ENCODE measurements at places on chromosomes 5 and 9.

GRCh38 chr9:137465720-137466388 is 6.7 kb upstream of the NSMF start:
- DNase-seq = no peak

DNA sequence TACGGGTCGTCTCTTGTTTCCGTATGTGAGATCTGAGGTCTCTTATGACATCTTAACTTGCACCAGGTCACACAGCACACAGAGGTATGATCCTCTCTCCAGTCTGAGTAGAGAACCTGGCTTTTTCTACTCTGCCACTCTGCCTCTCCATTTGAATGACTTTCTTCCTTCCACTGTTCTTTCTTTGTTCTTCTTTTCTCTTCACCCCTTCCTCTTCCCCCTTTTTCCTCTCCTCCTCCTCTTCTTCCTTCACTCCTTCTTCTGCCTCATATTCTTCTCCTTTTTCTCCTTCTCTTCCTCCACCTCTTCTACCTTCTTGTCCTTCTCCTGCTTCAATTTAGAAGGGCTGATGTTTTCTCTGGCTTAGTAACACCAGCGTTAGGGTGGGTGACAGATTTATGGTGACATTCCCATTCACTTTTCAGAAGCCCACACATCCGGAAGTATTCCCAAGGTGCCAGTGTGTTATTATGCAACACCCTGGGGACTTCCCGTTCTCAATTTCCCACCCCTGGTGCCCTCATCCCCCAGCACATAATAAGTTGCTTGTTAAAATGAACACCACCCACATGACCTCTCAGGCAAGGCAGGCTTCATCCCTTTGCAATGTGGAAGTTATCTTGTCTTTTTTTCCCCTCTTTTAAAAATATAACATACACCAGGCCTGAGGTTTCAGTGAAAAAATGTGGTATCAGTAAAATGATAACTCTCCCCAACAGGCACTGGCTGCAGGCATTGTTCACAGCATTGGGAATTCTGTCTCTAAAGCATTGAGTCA is 122.0 kb downstream of the PAPPA start:
- DNase-seq = no peak

GRCh38 chr5:169081000-169081724 is 219.8 kb downstream of the SLIT3 start:
- no peak for DNase-seq

DNA sequence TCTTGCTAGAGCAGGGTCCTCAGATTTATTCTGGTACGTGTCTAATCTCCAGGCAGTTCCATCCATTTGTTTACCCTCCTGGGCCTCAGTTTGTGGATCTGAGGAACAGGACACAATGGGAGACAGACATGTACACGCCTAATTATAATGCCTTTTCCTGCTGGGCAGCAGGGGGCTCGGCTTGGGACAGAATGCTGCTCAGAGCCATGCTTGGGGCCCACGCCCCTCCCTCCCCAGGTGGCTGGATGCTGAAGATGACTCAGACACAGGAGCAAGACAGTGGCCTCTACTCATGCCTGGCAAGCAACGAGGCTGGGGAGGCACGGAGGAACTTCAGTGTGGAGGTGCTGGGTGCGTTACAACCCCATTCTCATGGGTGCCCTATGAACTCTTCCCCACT is 72.7 kb upstream of the ASS1 start:
- no peak for DNase-seq

GRCh38 chr5:63025679-63026078 is 447.1 kb downstream of the LRRC70 start:
- no peak for DNase-seq

DNA sequence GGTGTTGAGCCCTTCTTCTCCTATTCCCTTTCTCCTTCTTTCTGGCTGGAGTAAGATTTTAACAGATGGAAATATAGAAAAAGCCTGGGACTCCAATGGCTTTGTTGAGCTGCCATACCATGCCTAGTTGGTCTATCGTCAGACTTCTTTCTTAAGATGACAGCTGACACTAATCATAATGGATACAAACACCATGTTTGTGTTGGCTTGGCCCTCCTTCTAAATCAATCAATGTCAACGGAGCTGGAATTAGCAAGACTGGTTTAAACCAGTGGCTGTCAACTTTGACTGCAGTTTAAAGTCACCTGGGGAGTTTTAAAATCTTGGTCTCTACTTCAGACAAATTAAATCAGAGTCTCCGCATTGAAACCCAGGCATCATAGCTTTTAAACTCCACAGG is 264.5 kb upstream of the PRR16 start:
- DNase-seq = no peak

DNA sequence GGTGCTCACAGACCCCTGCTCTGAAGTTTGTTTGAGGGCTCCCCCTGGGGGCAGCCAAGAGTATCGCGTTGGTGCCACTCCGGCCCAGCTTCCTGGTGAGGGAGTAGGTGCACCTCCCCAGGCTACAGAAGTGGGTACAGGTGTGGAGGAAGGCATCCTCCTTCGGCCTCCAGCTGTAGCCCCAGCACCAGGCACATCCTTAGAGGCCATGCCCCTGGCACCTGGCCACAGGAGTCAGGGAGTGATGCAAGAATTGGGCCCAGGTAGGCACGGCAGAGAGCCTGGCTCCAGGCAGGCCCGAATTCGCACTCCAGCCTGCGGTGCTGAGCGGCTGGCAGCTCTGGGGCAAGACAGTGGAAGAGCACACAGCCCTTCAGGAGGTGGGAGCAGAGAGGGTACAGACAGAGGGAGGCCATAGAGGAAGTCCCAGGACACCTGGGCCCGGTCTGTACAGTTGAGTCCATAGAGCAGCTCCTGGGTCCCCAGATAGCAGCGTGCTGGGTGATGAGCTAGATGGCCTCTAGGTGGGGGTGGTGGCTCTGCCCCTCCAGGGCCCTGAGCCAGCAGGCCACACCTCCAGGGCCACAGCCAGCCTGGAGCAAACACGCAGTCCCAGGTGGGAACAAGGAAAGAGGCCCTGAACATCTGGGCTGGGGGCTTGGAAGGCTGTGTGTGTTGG is 2.4 kb downstream of the SAPCD2 start:
- DNase-seq = no peak

DNA sequence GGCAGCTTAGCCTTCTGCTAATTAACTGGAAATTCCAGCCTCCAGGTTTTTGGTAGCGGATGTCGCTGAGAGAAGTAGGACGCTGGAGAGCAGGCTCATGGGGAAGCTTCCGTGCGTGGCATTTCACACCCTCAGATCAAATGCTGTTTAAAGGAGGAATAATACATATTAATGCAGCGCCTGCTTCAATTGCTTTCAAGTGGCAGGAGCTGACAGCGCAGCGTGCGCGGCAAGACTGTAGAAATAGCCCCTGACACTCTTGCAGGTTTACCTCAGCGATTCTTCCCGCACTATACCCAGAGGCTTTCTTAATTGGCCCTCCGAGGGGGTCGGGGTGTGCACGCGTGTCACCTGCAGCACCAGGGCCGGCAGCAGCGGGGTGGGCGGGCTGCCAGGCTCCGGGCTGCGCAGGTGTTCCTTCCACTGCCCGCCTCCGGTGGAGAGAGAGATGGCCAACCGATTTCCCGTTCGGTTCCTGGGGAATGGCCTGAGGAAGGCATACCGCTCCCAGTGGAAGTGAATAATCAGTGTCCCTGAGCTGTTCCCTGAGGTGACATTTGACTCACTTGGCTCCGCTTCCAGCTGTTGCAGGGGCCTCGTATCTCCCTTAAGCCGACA is 427.9 kb downstream of the KCTD16 start:
- DNase-seq = no peak

- no peak for DNase-seq
These were observed 147.5 kb downstream of the LURAP1L start for GRCh38 chr9:12922224-12922866.

GRCh38 chr5:74476046-74476818 is 164.3 kb downstream of the ENC1 start:
- DNase-seq = no peak

- DNase-seq = no peak
These were observed 92.5 kb downstream of the NPR3 start for GRCh38 chr5:32803656-32804055.

GRCh38 chr9:136962163-136962562 is 10.1 kb downstream of the LCN12 start:
- no peak for DNase-seq

GRCh38 chr5:179595916-179596315 is 27.6 kb downstream of the HNRNPH1 start:
- no peak for DNase-seq

GRCh38 chr5:139383993-139384590 is 995 bp upstream of the SLC23A1 start:
- no peak for DNase-seq

- DNase-seq = no peak
These were observed 75.2 kb downstream of the GOLPH3 start for GRCh38 chr5:32098890-32099310.

GRCh38 chr5:172736508-172737135 is 34.4 kb downstream of the DUSP1 start:
- no peak for DNase-seq

DNA sequence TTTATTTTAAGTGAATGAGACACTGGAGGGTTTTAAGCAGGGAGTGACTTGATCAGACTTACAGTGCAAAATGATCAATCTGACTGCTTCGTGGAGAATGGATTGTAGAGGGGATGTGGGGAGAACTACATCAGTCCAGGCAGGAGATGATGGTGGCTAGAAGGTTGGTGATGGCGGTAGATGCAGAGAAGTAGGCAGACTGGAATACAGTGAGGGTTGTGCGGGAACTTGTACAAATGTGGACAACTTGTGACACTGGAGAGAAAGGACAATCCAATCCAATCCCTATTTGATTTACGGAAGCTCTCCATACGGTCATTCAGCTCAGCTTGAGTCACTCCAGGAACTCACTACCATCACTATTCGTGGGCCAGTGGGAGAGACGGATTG is 593 bp downstream of the TIGD6 start:
- no peak for DNase-seq

DNA sequence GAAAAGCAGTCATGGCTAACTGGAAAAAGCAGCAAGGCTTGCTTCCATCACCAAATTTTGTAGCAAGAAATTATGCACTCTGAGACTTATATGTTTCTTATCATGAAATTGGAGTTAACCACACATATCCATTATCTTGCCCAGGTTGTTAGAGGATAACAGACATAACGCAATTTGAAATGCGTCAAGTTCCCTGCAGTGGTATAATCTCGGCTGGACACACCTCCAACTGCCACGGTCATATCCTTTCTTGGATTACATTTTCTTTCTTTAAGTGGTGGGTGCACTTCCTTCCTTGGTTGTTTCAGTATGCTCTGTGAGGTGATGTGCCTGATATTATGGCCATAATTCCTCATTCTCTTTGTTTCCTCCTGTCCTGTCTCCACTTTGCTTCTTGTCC is 695.0 kb upstream of the DMAC1 start:
- no peak for DNase-seq

- no peak for DNase-seq
These were observed 1.0 kb downstream of the RIOK2 start for GRCh38 chr5:97181856-97182545.

DNA sequence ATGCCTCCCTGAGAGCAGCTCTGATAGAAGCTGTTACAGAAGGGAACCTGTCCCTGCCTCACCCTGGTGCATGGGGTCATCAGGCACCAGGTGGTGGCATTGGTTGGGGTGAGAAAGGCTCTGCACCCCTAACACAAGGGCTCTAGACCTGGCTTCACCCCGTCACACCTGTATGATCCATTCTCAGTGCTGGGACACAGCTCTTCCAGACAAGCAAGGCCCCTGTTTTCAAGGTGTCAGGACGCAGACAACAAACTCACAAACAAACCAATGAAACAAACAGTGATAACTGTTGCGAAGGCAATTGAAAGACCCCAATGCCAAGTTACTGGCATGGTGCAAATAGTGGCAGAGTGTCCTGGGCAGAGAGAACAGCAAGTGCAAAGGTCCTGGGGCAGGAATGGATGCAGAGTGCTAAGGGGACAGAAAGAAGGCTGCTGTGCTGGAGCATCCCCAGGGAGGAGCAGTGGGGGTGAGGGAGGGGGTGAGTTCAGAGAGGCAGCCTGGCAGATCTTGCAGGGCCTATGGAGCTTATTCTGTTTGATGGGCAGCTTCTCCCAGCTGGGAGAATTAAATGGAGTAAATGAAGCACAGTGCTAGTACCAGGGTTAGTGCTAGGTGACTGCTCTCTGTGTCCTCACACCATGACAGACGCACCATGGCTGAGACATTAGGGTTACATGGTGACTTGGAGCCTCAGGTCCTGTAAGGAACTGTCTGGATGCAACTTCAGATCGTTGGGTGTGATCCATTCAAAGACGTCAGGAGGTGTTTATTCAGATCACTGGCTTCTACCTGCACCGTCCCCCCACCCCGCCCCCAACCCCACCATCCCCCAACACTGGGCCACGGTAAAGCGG is 67.9 kb upstream of the UNC5A start:
- no peak for DNase-seq

DNA sequence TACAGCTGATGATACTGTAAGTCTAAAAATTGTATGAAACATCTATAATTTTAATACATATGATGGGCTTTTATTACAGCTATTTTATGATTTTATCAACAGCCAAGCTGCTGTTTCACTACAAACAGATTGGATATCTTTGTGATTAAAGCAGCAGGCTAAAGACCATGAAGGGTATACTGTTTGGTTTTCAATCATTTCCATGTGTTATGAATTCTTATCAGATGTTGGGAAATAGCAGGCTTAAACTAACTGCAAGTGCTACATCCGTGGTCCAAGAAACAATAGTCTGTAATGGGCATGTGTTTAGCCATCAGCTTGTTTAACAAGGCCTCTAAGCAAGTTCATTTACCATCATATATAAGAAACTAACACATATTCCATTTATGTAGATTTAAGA is 107.5 kb downstream of the CWC27 start:
- no peak for DNase-seq

- DNase-seq = no peak
These were observed 122.5 kb upstream of the ZNF618 start for GRCh38 chr9:113753398-113754119.

DNA sequence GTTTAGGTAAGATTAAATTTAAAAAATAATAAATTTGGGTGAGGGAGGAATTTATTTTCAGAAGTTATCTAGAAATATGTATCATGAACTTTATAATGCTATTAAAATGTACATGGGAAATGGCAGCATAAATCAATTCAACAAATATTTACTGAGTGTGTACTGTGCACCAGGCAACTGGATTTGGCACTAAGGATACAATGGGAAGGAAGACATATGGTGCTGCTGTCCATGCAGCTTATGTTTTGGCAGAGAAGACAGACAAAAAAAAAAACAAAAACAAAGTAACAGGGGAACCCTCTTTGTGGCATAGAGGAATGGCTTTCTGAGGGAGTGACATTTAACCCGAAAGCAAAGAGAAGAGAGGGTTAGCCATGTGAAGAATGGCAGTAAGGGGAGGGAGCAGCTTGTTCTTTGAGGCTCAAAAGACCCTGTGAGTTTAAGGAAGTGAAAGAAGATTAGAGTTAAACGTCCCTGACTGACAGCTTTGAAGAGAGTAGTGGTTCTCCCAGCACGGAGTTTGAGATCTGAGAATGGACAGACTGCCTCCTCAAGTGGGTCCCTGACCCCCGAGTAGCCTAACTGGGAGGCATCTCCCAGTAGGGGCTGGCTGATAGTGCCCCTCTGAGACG is 23.9 kb downstream of the CNTRL start:
- DNase-seq = no peak
